ENCODE measurements at places on chromosomes 16 and 17.

- no peak for DNase-seq
Measured at GRCh38 chr17:42460371-42460770, 1.7 kb downstream of the ATP6V0A1 start.

DNA sequence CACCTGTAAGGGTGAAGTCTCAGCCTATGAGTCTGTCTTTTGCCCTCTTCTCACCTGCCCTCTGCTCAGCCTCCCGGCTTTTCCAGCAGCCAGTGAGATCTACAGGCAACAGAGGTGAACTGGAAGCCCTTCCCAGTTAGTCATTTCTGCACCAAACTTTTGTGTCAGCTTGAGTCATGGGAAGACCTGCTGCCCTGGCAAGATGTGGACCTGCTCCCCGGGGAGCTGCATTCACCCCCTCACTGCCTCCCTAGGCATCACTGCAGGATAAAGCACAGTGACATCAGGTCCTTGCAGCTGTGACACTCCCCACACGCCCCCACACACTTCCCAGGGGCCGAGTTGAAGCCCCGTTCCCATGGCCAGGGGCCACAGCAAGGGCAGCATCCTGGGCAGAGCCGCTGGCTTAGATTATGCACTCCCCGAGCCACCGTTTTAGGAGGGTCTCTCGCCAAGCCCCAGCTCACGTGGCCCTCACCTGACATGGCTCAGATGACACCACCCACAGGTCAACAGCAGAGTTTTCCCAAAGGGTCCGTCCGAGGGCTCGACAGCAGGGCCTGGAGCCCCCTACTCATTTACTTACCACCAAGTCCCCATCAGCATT lies 6.5 kb upstream of the ABR start:
- DNase-seq, result no peak

GRCh38 chr17:72661116-72661944 lies 431.2 kb downstream of the SLC39A11 start:
- no peak for DNase-seq

DNA sequence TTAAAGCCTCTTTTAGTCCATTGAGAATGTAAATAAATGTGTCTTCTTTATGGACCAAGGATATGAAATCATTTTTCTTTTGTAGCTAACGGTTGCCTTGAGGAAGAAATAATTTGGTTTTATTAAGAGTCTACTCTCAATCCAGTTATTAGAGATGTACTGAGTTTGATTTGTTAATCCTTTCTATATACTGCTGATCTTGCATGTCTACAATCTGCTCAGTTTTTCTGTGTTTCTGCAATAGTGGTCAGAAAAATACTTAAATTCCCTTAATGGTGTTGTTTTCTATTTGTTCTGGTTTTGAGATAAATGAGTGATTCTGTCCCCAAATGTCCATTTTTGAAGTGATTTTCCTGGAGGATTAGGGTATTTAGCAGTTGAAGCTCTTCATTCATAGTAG lies 54.9 kb downstream of the CYLD start:
- no peak for DNase-seq

GRCh38 chr16:52383640-52384292 lies 163.2 kb downstream of the TOX3 start:
- no peak for DNase-seq

DNA sequence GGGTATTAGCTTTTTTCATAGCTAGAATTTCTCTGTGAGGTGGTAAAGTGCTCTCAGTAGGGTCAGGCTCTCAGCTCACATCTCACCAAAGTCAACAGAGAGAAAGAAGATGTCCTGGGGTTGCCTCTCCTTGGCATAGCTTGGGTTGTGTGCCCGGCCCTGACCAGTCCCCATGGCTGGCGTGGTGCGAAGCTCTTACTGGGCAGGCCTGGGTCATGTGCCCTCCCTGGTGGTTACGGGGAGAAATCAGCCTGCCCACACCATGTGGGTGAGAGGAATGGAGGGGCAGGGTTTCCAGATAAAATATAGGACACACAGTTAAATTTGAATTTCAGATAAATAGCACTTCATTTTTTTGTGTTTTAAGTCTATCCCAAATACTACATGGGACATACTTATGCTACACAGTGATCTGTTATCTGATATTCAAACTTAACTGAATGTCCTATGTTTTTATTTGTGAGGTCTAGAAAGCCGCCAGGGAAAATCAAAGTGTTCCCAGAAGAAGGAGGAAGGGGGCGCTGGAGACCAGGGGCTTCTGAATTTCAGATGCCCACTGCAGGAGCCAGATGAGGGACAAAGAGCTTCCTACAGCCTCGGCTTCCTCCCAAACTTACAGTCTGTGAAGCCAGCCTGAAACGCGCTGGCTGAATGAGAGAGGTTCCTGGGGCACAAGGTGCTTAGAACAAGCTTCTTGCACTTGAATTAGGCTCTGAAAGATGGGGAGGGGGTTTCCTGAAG lies 45.4 kb downstream of the NKD1 start:
- DNase-seq, result no peak
